H9 (cell line): ENCODE measurements at places on chromosomes 7 and 10. TPM values are rescaled to one million over a fixed set of nuclear protein-coding genes. Genes with fewer than 3 reads are reported as not detected.

The ZNF25 gene
- total RNA-seq = 0.83 TPM in 2 replicates

The OR2A1 gene
- not detected in 2 replicates for total RNA-seq

The TLL2 gene
- 1.4 and 1.8 TPM in 2 replicates for total RNA-seq

DNA sequence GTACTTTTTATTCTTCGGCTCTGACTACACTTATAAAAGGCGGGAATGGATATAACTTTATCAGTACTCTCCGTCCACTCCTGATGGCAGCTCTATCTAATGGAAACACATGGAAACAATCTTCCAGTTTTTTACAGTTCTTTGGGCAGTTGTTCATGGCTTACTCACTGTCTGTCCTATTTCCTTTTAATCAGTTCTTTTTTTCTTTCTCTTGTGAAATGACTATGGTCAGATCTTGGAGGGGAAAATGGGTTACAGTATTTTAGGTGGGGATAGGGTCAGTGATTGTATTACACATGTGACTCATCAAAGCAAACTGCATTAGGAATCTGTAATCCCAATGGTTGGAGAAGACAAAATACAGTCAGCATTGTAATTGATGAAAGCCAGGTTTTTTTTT, 112.4 kb downstream of the BICC1 start:
- no peak for DNase-seq

- no peak for DNase-seq
Measured at GRCh38 chr7:74657692-74658177, at the start of gene GTF2I. Gene GTF2I, plus strand, starts transcription at chr7:74657718. Its CDS starts 31,411 bp downstream, at chr7:74689129.

DNA sequence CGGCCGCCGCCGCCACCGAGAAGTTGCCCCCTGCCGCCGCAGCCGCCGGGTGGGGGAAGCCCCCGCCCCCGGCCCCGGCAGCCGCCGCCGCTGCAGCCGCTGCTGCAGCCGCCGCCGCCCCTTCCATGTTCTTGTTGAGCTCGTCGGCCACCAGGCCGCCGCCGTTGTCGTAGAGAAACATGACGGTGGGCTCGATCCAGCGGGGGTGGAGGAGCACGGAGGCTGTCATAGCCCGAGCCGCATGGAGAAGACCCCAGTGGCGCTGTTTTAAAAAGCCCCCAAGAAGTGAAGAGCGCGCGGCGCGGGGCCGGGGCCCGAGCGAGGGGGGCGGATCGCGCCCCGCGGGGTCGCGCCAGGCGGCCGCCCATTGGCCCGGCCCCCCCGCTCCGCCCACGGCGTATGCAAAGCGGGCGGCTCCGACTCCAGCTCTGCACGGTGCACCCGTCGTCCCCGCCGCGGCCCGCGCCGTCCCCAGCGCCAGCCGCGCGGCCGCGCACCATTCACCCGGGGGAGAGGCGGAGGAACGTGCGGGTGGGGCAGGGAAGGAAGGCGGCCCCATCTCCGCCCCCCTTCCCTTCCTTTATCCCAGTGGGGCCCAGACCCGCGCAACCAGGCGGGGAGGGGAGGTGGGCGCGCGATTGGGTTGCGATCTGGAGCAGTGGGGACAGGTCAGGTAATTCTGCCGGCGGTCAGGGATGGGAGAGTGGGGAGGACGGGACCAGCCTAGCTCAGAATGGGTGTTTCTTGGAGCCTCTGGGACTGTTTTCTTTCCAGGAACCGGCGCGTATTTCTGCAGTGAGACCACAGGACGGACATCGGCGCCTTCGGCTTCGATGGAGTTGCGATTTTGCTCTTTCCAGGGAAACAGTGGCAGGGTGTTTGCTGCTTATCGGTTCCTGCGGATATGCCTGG, at the start of gene HOXA13:
Gene HOXA13, minus strand, starts transcription at position 243 of the 912 bp plus-strand sequence. Its CDS starts 14 bp downstream, at position 229.
- DNase-seq = peak; percentile 53

- DNase-seq = no peak
Measured at GRCh38 chr7:6438427-6438826, 9.3 kb downstream of the DAGLB start.

GRCh38 chr10:113631684-113632367, 32.0 kb downstream of the NRAP start:
- no peak for DNase-seq

DNA sequence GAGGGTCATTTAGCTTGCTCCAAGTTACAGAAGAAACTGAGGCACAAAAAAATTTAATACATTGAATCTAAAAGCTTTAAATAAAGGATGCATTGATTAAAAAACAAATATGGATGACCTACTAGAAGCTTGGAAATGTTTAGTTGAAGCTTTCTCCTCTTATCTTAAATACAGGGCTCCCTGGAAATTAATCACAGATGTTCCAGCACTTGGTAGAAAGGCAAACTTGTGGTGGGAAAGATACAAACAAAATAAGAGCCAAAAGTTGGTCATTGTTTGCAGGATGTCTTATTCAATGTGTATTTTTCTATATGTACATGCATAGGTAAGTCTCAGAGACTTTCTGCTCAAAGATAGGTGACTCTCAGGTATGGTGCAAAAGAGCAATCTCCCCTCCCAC, 40.7 kb upstream of the LYZL1 start:
- DNase-seq = no peak

DNA sequence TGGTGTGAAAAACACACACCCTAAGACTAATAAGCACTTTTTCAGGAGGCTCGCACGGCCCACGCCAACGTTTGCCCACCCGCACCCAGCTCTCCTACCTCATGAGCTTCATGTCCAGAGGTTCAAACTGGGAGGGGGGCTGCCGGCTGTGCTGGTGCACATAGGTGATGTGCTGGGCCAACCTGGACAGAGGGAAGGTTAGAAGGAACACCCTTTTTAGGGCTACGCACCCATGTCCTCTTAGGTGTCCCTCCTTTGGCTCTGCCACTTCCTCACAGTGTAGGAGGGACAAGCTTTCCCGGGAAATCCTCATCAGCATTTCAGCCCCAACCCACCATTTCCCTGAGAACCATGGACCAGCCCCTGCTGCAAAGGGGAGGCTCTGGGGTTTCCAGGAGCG, 5.9 kb downstream of the MCM7 start:
- DNase-seq = no peak

- DNase-seq = no peak
Measured at GRCh38 chr10:85612378-85612775, 754.2 kb downstream of the GRID1 start.

DNA sequence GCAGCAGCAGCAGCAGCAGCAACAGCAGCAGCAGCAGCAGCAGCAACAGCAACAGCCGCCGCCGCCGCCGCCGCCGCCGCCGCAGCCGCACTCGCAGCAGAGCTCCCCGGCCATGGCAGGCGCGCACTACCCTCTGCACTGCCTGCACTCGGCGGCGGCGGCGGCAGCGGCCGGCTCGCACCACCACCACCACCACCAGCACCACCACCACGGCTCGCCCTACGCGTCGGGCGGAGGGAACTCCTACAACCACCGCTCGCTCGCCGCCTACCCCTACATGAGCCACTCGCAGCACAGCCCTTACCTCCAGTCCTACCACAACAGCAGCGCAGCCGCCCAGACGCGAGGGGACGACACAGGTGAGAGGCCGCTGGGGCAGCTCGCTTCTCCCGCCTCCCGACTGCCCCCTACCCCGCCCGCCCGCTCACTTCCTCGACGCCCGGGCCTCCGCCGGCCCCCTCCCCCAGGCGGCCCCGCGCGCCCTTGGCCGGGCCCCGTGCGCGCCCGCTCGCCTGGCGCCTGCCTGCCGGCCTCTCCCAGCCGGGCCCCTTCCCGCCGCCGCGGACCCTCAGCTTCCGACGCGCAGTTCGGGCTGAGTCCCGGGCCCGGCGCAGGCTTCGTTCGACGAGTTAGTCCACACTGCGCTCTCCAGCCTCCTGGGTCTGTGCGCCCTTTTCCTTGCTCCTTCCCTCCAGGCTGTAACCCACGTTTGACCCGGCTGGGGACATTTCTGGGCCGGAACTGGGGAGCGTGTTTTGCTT, 882 bp downstream of the DLX6 start:
- DNase-seq = peak; percentile 80

GRCh38 chr7:47715631-47716068, 133.7 kb upstream of the TNS3 start:
- DNase-seq = no peak

GRCh38 chr7:4269746-4270145, 412.3 kb upstream of the FOXK1 start:
- DNase-seq = no peak

DNA sequence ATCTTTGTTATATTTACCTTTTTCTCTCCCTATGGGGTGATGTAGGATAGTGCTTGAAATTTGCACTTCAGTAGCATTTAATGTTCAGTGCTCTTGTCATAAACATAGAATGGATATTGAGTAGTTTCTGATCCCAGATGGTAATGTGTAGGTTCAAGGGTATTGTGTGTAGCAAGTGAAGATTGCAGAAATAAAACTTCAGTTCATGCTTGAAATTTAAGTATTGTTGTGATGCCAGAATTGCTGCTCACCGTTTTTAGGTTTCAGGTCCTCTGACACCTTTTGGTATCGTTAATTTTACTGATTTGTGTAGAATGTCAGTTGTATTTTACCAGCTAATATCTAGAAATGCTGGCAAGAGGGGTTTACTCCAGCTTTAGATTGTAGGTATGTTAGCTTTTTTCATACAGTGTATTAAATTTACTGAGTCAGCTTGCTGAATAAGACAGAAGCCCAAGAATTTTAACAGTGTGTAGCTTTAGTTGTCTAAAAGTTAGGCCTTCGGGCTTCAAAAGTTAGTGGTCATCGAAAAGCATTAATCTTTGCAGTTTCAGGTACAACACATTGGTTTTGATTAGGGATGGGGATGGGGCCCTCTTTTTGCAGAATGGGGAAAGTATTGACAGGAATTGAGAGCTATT, 1.9 kb downstream of the PTEN start:
- DNase-seq = no peak
